ENCODE measurements at places on chromosomes 2 and 18. TPM values are rescaled to one million over a fixed set of nuclear protein-coding genes. Genes with fewer than 3 reads are reported as not detected.

TUBA3D gene
- not detected for total RNA-seq

WNT10A gene
- 11.4 TPM for total RNA-seq

MAP3K19 gene
- not detected for total RNA-seq

FIGN gene
- not detected for total RNA-seq

TUBB8B gene
- total RNA-seq, result not detected
